ENCODE measurements at places on chromosomes 3 and 15. TPM values are rescaled to one million over a fixed set of nuclear protein-coding genes. Genes with fewer than 3 reads are reported as not detected.

Gene WDR5B
- total RNA-seq: 3.7 TPM

Gene PRRT3
- total RNA-seq: 3.2 TPM

Gene HAPLN3
- total RNA-seq: 4.9 TPM

Gene RBPMS2
- 0.59 TPM for total RNA-seq

Gene FEZF2
- not detected for total RNA-seq

Gene DLL4
- under 0.01 TPM for total RNA-seq

Gene C3orf80
- total RNA-seq: not detected

Gene AHSG
- total RNA-seq: not detected

Gene RFT1
- total RNA-seq: 14.8 TPM
